Activated T-cell treated with anti-CD3 and anti-CD28 coated beads for 24 hours (primary cell): ENCODE measurements at places on chromosomes 4 and X.

DNA sequence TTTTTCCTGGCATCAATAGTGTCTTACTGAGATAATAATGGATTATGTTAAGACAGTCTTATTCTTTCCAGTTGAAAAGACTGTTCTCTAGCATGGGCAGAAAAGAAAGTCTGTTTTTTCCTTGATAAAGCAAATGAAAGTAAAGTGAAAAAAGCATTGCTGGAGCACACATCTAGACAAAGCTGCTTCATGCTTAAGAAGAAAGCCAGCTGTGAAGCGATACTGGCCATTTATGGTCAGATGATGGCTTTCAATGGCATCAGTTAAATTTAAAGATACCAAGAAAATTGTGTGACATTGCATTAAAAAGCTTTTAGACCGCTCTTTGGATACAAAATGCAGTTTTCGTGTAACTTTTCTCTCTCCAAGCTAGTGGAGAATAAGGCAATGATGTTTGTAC, 242.1 kb upstream of the TRAM1L1 start:
- DNase-seq: no peak

DNA sequence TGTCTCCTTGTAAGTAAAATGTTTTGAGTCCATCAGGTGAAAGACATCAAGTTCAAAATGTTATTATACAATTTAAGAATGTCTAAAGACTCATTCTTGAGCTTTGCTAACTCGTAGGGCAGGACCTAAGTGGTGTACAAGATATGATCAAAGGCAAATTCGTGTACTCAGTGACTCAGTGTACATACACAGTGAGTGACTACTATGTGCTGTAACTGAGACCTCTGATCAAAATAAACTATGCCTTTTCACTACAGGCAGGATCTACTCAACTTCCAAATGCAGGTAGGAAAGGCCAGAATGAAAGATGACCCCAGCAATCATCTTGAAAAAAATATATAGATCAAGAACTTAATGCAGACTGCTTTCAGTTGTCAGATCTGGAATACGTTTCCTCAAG, 49.9 kb downstream of the ADGRG2 start:
- DNase-seq: no peak

DNA sequence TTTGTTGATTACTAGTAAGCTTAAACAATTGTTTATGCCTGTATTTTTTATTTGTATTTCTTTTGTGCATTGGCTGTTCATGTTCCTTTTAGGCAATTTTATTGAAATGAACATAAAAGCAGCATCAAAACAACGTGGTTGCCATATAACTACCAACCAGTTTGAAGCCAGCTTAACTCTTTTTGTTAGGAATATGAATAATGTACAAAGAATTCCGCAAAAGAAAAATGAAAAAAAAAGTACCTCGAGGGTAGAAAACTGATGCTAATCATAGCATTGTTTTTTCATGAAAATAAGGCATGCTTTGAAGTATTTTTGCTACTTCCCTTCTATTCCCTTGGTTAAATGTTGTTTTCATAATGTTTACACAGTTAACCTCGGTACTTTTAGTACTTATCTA, 1024.0 kb upstream of the SLIT2 start:
- no peak for DNase-seq

DNA sequence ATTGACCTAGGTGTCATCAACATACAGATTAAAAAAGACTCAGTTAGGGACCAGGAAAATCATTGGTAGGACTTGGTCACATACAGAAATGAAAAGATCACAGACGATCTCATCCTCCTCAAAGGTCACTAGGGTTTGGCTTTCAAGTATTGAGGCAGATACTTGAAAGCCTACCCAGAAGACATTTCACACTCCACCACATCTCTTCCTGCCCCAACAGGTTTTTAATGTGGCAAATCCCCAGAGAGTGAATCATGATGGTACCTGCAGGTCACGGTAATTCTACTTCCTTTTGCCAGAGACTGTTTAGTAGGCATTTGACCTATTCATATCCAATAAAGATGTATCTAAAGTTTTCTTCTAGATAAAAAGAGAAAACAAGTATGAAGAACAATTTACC, 44.1 kb downstream of the INPP4B start:
- no peak for DNase-seq

DNA sequence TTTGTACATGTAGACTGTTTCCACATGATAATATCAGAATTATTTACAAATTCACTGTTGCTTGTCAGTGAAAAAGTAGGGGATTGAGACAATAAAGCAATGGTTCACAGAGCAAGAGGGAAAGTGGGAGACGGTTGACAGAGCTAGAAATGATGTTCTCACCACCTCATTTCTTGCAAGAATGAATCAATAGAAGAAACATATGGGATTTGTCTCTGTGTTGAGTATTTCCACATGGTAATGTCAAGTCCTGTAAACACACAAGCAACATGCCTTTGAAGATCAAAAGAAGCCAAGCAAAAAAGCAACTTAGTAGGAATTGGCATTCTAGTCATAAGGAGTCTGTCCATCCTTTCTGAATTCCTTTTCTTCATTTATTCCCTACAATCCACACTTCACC, 1806.6 kb upstream of the AGA start:
- no peak for DNase-seq

- no peak for DNase-seq
Observed at GRCh38 chrX:334331-334891, 15.8 kb upstream of the GTPBP6 start.

- no peak for DNase-seq
Observed at GRCh38 chr4:13548059-13548983, 4.0 kb upstream of the NKX3-2 start.

DNA sequence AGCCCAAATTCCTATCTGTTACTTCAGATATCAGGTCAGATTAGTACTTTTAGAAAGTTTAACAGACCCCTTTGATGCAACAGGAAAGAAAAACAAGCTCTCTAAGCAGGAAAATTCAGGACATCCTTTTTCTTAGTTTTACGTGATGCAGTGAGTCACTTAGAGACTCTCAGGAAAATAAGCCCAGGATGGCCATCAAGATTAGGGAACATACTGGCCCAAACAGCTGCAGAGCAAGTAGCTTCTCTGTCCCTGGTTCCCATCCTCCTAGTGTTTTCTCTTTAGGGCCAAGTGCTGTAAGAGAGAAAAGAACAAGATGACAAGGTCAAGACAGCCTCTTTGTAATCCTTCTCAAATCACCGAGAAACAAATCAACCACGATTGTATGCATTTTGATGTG, 219.1 kb downstream of the ZNF674 start:
- no peak for DNase-seq

GRCh38 chr4:185096032-185096653, 46.9 kb upstream of the SLC25A4 start:
- no peak for DNase-seq

DNA sequence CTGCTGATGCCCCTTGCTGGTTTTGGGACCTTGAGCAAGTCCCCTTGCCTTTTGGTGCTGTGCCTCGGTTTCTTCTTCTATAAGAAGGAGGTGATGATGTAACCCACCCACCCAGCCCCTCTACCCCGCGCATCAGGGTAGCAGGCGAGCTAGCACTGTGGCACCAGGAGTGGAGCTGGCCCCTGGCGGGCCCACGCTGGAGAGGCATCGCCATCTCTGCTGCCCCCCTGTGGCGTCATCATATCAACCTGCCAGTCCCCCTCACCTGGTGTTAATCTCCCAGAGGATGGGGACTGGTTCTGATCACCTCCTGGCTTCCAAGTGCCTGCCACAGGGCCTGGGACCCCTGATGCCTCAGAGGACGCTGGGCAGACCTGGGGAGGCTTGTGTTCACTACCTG, 6.3 kb upstream of the SORCS2 start:
- no peak for DNase-seq

DNA sequence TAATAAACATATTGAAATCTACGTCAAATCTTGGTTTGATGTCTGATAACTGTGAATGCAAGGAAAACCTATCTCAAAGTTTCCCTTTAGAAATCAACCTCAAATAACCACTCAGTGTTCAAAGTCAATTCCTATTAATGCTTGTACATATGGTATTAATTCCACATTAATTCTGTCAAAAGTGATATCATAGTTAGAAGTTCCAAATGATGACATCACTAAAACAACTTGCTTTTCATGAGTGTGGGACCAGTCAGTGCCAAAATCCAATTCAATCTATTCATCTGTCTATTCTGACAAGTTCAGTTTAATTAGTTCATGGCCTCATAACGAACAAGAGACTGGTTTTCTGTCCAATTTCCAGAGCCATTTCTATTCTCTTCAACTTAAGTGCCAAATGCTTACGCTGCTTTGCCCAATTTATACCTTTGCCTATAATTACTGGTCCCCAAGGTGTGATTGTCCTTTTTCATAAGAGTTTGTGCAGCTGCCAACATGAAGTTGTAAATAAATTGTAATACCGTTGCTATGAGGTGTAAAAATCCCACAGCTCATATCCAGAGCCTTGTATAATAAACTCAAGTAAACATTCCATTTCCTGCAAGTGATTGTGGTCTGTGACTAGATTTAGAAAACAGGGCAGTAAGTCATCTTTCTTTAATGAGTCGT, 476.2 kb downstream of the RAB28 start:
- no peak for DNase-seq

DNA sequence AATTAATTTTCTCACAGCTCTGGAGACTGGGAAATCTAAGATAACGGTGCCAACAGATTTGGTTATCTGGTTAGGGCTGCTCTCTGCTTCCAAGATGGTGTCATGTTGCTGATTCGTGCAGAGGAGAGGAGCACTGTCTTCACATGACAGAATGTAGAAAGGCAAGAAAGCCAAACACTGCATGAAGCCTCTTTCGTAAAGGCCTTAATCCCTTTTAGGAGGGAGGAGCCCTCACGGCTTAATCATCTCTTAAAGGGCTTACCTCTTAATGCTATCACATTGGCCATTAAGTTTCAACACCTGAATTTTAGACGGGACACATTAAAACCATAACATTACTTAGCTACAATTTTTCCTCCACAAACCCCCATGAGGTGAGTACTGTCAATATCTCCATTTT, 174.1 kb downstream of the COX18 start:
- no peak for DNase-seq

DNA sequence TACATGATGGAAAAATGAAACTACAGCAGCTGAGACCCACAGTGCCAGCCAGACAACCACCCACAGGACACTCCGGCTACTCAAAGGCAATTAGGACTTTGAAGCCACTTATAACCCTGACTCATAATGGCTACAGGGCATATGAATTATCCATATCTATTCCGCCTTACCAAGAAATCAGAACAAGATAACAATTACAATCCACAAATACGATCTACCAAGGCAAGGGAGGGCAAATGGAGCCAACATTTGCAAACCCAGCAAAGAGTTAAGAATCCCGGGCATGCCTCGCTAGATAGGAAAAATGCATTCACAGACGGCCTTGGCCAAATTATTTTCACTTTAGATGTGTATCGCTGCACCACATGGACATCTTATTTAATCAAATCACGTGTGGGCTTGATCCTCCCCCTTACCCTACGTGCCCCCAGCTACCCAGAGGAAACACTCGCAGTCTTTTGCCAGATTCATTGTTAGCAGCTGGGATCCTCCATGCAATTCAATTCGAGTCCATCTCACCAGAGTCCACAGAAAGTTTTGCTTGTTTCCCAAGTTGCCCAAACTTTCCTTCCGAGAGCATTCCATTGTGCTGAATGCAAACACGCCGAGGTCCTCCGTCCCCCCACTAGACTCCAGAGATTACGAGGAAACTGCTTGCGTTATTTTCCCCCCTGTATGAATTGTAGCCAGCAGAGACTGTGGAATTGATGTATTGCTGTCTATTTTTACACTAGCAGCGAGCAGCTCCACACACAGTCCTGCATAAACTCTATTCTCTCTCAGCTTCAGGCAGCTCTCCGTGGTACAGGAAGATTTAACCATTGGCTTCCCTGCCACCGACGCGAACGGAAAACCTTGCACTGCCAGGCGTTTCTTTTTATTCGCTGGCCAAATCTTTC, 1.2 kb downstream of the PPARGC1A start:
- no peak for DNase-seq

- no peak for DNase-seq
Observed at GRCh38 chr4:32735856-32736590, 2015.9 kb downstream of the PCDH7 start.

DNA sequence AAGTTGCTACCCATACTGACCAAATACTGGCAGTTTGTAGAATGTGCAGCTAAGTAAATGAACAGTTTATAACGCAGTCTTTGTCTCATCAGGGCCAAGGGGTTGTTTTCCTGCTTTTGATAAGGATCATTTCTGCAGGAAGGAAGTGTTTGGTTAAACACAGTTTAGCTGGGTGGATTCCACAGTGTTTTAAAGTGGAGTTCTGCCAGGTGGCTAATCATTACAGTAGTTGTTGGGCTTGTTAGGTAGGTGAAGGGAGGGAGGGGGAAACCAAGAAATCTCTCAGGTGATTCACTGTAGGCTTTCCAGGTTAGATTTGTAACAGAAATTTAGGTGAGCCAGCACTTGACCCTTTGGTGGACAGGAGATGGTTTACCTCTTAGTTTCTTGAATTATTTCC, 58.1 kb downstream of the FNIP2 start:
- no peak for DNase-seq

GRCh38 chr4:147085781-147086180, 140.1 kb upstream of the TTC29 start:
- DNase-seq: no peak

DNA sequence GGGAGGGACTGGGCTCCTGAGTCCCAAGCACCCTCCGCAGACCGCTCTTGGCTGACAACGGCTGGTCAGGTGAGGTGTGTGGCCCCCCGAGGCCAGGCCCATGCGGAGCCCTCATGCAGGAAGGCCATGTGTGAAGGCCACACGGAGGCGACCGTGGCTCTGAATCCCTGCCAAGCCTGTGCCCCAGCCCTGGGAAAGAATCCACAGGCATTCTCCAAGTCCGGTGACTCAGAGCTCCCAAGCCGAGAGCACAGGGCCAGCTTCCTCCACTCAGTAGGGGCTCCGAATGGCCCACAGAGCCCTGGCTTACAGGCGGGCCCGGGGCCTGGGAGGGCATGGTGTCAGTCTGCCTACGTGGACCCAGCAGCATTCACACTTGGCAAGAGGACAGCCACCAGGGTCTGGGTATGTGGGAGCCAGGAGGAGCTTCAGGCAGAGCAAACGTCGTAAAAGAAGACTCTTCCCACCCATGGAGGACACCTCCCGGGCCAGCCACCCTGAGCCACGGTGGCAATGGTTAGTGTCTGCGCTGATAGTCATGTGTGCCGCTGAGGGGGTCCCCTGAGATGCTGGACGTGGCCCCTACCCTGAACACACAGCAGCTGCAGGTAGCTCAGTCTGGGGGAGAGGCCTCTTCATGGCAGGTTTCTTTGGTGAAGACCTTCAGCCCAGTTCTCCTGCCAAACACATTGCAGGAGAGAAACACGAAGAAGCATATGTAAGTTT, 105.7 kb downstream of the PSAPL1 start:
- no peak for DNase-seq
